T-helper 17 cell (primary cell): ENCODE measurements at places on chromosomes 16 and 17. TPM values are rescaled to one million over a fixed set of nuclear protein-coding genes. Genes with fewer than 3 reads are reported as not detected.
A peak's percentile ranks its signal among the peaks of the same experiment; 100 is the strongest.

DNA sequence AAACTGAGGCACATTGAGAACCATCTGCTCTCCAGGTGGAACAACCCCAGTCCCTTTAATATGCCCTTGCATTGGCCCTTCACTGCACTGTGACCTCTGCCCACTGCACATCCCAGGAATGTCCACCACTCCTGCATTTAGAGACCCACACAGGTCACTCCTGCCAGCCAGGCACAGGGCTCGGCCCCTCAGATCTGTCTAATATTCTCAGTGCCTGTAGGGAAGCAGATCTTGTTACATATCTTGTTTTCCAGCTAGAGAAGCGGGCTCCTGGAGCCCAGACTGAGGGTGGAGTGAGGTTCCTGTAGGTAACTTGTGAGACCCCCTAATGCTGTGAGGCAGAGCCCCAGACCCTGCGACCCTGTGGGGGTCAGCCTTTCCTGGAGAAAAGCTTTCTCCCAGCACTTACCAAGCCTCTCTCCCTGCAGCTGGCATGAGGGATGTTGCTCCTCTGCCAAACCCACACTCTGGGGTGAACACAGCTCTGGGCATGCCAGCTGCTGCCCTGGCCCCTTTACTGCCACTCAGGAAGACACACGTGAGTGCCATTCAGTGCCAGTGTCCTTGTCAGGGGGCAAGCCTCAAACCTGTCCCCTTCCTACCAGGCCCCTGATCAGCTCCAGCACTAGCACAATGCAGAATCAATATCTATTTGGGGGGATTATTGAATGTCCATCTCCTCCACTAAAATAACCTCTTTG, 40.3 kb upstream of the CRHR1 start:
- H3K4me3 ChIP-seq = no peak overlapping the region
- no peak overlapping the region for H3K27ac ChIP-seq
- H3K27me3 ChIP-seq = peaks cover 48% of the 10 kb centered on the region
- DNase-seq = no peak

DNA sequence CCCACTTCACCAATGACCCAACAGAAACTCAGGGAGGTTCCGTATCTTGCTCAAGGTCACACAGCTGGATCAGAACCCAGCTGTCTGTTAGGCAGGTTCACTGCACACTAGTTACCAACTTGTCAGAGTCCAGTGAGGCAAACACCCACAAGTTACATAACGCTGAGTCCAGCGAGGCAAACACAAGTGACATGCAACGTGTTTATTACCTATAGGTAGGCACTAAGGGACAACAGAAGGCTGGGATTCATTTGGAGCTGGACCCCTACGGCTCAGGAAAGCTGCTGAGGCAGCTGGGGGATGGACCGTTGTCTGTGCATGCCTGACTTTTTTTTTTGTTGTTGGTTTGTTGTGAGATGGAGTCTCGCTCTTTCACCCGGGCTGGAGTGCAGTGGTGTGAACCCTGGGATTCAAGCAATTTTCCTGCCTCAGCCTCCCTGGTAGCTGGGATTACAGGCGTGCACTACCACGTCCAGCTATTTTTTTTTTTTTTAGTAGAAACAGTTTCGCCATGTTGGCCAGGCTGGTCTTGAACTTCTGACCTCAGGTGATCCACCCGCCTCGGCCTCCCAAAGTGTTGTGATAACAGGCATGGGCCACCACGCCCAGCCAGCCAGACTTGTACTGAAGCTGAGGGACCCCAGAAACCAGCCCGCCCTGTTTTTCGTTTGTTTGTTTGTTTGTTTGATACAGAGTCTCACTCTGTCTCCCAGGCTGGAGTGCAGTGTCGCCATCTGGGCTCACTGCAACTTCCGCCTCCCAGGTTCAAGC, 1.9 kb upstream of the RSAD1 start:
- H3K27me3 ChIP-seq = no peaks in the 10 kb centered on the region
- DNase-seq = no peak
- H3K4me1 ChIP-seq = peaks cover 14% of the 10 kb centered on the region
- peak overlapping the region; percentile 94 for H3K27ac ChIP-seq
- H3K4me3 ChIP-seq = peak overlapping the region; percentile 15
- peaks cover 3% of the 10 kb centered on the region for H3K36me3 ChIP-seq

DNA sequence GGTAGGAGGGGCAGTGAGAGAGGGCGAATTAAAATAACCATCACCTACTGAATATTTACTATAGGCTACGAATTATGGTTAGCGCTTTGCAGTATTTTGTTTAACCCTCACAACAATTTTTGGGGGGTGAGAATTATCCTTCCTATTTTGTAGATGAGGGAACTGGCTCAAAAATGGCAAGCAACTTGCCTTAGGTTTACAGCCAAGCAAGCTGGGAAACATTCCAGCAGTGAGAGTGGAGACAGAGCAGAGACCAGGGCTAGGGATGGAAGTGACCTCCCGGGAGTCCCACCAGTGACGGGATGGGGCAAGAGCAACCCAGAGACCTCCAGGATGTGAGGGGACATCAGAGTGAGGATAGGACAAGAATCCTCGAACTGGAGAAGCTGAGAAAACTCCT, 352 bp upstream of the VMO1 start:
- peaks cover 5% of the 10 kb centered on the region for H3K36me3 ChIP-seq
- peak overlapping the region; percentile 34 for H3K27ac ChIP-seq
- peaks cover 26% of the 10 kb centered on the region for H3K4me1 ChIP-seq
- peaks cover 51% of the 10 kb centered on the region for H3K27me3 ChIP-seq
- no peak for DNase-seq

DNA sequence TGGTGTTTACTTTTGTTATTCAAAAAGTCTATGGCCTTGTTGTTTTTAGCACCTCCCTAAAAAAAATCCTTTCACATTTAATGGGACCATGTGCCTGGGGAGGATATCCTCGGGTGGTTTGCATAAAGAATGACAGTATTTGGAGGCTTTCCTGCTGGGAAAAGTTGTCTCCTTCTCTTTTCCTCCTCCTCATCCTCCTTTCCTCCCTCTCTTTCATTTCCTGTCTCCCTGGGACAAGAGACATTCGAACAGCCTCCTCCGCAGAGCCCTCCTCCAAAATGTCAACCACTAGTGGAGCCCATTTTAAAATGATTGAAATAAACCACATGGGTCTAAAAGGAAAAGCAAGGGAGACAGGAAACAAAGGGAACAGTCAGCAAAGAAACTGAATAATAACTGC, 67.4 kb downstream of the MYH13 start:
- H3K27me3 ChIP-seq = no peaks in the 10 kb centered on the region
- DNase-seq = no peak
- no peak overlapping the region for H3K4me3 ChIP-seq
- H3K4me1 ChIP-seq = no peaks in the 10 kb centered on the region
- no peak overlapping the region for H3K27ac ChIP-seq
- no peaks in the 10 kb centered on the region for H3K36me3 ChIP-seq

- peak overlapping the region; percentile 32 for H3K27ac ChIP-seq
- peaks cover 7% of the 10 kb centered on the region for H3K27me3 ChIP-seq
- no peak for DNase-seq
- no peak overlapping the region for H3K4me3 ChIP-seq
These were observed 21.9 kb downstream of the SGSH start for GRCh38 chr17:80198144-80198661.

DNA sequence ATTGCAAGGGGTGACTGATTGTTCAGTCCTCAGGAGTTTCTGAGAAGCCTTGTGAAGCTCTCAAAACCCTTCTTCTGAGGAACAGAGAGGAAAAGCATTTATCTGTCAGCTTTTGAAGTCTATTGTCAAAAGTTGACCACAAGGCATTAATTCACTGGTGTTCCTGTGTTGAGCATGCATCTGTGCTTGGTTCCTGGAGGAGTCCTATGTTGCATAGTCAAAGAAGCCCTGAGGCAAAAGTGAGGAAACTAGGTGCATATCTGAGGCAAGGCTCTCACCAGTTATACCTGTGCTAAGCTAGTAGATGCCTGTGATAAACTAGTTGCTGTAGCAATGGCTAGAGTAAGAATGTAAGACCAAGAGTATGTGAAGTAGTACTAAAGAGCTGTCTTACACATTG, 1.8 kb upstream of the HEATR6 start:
- no peak overlapping the region for H3K4me3 ChIP-seq
- peaks cover 5% of the 10 kb centered on the region for H3K36me3 ChIP-seq
- DNase-seq = no peak
- H3K27me3 ChIP-seq = no peaks in the 10 kb centered on the region
- H3K4me1 ChIP-seq = peaks cover 19% of the 10 kb centered on the region

The TMEM220 gene
- 0.81 TPM for total RNA-seq

The NFATC3 gene
- total RNA-seq = 94.5 TPM

The SPATA22 gene
- total RNA-seq = not detected
